ENCODE measurements at places on chromosomes 6 and 20.

GRCh38 chr6:99350573-99350972, 1.1 kb upstream of the FAXC start:
- no peak for DNase-seq

DNA sequence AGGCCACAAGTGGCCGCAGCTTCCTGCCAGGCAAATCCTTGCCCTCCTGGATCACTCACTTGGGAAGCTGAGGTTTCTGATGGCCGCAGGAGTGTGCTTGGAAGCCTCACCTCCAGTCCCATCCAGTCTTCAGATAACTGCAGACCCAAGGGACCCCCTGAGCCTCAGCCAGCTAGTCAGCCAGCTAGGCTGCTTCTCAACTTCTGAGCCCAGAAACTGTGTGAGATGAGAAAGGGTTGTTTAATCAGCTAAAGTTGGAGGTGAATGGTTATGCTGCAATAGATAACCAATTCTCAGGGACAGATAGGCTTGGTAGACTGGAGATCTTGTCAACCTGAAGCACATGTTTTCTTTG, 96.9 kb downstream of the THBS2 start:
- DNase-seq: no peak

DNA sequence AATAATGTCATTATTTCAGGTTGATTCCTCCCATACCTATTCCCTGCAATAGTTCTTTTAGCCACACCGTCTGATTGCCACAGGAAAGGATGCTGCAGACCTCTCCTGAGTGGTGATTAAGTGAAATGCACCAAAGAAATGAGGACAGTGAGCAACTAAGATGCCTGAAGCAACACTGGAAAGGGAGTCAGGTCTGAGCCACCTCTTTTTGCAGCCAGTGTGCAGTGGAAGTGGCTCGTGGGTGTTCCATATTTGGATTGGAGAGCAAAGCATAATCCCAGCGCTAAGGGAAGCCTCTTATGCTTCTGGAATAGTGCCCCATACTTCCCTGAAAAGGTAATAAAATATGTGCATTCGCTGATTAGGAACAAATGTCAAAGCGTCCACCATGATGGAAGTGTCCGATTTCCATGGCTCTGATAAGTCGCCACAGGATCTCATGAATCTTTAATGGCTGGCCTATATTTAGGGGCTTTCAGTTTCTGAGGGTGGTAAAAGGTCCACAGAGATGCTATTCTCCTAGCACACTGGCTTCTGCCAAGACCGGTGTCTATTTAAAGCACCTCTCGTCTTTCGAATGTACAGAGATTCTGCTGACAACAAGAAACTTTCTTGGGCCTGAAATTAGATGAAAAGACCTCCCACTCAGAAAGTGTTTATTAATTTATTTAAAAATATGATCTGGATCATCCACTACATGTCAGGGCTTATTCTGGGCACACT, 253.9 kb downstream of the SLC24A3 start:
- no peak for DNase-seq

DNA sequence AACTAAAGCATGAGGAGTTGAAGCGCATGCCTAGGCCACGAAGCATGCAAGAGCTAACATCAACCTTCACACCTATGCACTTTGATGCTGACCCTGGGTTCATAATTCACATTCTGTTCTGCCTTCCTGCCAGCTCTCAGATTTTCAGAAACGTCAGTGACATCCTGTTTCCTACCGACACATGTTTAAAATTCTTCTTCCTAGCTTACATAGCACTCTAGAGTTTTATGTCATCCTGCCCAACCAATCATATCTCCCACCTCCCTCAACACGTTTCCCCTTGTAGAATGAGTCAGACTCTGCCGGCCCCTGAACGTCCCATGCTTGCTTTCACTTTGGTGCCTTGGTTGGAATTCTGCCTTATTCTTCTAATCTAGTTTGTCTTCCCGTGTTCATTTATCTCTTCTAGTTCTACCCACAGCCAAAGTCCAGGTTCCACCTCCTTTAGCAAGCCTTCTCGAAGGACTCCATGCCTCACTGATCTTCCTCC, 97.2 kb upstream of the MAP7 start:
- no peak for DNase-seq

- DNase-seq: no peak
These were observed 58.5 kb downstream of the SUN5 start for GRCh38 chr20:32945710-32946221.

GRCh38 chr20:58146081-58146745, 82.2 kb downstream of the ANKRD60 start:
- DNase-seq: no peak

DNA sequence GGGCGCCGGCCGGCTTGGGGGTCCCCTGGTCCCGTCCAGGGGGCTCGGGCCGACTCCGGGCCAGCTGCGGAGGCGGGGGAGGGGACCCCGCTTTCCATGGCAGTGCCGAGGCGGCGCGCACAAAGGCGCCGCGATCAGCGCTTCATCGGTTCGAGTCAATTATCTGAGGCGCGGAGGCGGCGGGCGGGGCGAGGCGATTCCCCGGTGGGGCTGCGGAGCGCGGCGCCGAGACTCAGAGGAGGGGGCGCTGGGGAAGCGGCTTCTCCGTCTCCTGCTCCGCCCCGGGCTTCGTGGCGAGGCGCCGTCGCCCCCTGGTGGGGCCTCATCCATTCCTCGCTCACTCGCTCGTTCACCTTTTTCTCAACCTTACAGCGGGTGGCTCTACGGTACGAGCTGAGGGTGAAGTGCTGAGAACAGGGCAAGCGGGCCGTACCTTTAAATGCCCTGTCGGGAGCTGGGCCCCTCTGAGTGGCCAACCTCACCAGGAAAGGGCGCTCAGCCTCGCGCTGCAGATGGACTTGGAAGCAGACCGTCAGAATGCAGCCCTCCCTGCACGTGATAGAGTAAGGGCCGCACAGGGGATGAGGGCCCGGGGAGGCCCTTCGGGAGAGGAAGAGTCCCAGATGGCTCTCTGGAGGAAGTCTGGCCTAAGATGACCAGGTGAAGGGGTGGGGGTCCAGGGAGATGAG, 39.9 kb downstream of the SLC52A3 start:
- peak; percentile 60 for DNase-seq

DNA sequence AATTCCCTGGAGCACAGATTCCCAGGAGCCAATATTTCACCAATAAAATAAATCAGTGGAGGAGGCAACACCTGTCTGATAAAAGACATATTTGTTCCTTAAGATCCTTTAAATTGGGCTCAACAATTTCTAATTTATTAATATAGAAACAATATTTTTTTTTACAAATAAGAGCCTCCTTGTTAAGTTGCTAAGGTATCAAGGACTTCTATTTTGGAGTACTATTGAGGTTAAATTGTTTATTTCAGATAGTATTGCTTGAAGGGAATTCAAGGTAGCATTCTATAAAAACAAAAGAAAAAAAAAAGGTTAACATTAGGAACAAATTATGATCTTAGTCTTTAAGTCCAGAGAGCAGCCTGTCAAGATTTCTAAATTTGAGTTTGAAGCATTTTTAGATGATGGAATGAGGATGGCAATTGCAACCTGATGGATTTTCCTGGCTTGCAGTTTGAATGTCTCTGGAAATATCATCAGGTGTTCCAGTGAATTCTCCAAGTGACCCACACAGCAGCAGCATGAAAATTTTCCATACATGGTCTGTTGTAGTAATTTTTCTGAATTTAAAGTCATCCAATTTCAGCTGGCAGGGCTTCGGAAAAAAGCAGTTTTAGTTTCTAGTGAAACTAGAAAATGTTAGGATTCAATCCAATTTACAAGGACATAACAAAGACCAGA, 19.3 kb upstream of the NCR2 start:
- DNase-seq: no peak

GRCh38 chr20:34065260-34065659, 46.8 kb downstream of the EIF2S2 start:
- DNase-seq: no peak

- DNase-seq: no peak
These were observed 237.5 kb upstream of the TAB2 start for GRCh38 chr6:149079911-149080491.

- DNase-seq: no peak
These were observed 4.7 kb downstream of the SLC2A10 start for GRCh38 chr20:46713957-46714834.

- DNase-seq: no peak
These were observed 148.0 kb upstream of the ZNF217 start for GRCh38 chr20:53741726-53742028.

DNA sequence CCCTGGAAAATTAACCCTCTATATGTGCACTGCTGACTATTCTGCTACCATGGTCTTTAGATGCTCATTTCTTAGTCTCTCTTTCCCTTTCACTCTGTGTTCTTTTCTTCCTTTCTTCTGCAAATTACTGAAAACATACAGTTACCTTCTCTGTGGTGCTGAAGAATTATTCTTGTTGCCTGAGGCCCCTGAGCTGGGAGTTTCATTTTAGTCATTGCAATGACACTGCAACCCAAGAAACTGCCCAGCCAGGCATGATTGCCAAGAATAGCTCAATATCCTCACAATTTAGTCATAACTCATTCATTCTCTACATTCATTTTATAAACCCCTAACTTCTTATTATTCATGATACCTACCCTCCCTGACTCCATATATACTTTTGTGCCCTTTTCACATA, 245.8 kb upstream of the RAB32 start:
- DNase-seq: no peak

- DNase-seq: no peak
These were observed 12.9 kb upstream of the FAM210B start for GRCh38 chr20:56345911-56346310.

GRCh38 chr6:45610832-45611231, 233.1 kb upstream of the SUPT3H start:
- DNase-seq: no peak

- DNase-seq: no peak
These were observed 40.4 kb upstream of the ZMYND8 start for GRCh38 chr20:47396762-47397476.

DNA sequence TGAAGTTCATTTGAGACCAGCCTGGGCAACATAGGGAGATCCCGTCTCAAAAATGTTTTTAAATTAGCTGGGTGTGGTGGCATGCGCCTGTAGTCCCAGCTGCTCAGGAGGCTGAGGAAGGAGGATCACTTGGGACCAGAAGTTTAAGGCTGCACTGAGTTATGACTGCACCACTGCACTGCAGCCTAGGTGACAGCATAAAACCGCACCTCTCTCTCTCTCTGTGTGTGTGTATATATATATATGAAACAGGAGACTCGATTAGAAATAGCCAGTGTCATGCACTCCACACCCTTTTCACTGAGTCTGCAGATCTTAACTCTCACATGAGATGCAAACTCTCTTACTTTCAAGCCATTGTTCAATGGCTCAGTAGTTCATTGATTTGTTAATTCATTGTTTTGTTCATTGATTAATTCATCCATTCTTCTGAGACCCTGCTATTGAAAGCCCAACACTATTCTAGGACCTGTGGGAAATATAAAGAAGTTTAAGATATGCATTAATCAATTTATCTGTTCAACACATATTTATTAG, 52.4 kb upstream of the MRPS10 start:
- DNase-seq: no peak

GRCh38 chr6:79377888-79378348, 143.4 kb upstream of the HMGN3 start:
- no peak for DNase-seq

GRCh38 chr6:125528621-125529041, 220.8 kb upstream of the HEY2 start:
- no peak for DNase-seq

GRCh38 chr6:106614592-106615257, 14.6 kb downstream of the RTN4IP1 start:
- DNase-seq: no peak

GRCh38 chr20:40525351-40525750, 163.7 kb downstream of the MAFB start:
- DNase-seq: no peak

- no peak for DNase-seq
These were observed 206.3 kb downstream of the PREX1 start for GRCh38 chr20:48621376-48622078.

DNA sequence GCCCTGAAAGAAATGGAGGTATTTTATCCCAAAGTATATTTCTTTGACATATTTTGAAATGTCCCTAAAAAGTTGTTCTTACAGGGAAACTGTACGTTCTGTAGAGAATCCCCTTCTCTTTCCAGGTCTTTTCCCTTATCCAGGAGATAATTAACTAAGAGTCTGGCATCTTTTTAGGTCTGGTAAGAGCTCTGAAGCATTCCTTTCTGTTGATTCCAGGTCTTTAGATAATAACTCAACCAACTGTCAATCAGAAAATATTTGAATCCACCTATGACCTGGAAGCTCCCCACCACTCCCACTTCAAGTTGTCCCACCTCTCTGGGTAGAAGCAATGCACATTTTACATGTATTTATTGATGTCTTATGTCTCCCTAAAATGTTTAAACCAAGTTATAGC, 26.0 kb upstream of the CENPW start:
- DNase-seq: no peak

DNA sequence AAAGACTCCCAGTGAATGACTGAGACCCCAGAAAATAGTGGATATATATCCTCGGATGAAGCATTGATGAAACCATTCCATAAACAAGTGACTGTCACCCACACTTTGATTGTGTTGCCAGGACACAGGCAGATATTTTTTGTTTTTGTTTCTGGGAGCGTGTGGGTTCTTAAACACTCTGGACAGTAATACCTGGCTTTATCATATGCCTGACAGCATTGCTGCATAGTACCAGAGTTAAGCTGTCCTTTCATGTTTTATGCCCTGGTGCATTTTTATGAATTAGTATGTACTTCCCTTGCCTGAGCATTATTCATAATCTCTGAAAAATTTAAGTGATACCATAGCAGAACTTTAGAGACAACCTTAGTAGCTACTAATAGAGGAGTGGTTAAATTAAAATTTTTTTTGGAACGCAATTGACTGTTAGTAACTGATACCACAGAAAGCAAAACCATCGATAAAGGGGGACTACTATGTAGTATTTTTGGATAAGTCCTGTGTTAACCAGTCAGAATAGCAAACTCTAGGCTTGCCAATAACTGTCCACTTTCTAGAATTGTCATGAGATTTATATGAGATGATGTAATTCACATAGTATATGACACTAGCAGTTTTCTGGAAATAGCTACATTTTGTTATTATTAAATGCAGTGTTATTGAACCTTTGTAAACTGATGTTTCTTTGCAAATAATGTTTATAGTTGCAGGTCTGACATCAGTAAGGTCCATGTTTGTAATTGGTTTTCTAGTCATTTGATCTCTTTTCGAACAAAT, 30.4 kb downstream of the SENP6 start:
- no peak for DNase-seq
